ENCODE measurements at places on chromosomes 1 and 21.

- DNase-seq, result no peak
Measured at GRCh38 chr1:163922743-163923201, 601.0 kb downstream of the NUF2 start.

GRCh38 chr1:3852711-3853485 is 4.1 kb downstream of the CEP104 start:
- no peak for DNase-seq

- DNase-seq, result no peak
Measured at GRCh38 chr1:246200225-246200624, 306.9 kb downstream of the SMYD3 start.

- no peak for DNase-seq
Measured at GRCh38 chr1:180837020-180837419, 75.7 kb upstream of the KIAA1614 start.

- DNase-seq, result no peak
Measured at GRCh38 chr21:41403331-41403730, 22.7 kb upstream of the MX1 start.

DNA sequence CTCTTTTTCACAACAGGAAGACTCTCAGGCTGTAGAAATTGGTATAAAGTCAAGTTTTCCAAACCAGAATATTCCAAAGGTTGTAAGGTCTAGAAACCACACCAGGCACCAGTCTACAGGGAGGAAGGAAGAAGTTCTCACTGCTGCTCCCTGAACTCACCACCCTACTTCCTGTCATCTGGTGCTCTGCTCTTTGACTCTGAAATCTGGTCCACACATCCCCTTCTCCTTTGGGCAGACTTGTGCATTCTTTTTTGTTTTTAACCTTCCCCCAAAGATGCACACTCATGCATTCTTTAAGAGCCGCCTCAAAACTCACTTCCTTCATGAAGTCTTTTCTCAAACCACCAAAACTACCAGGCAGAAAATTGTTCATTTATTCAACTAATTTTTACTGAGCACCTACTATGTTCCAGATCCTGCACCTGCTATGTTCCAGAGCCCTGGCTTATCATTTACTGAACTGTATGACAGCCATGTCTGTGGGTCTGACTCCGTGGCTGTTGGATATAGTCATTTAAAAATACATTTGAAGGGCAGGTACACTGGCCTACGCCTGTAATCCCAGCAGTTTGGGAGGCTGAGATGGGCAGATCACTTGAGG is 30.1 kb upstream of the EPS15 start:
- peak; percentile 18 for DNase-seq

GRCh38 chr1:215835951-215836350 is 268.8 kb downstream of the KCTD3 start:
- DNase-seq, result no peak

GRCh38 chr1:119617751-119618691 is 30.0 kb downstream of the ZNF697 start:
- no peak for DNase-seq

- no peak for DNase-seq
Measured at GRCh38 chr1:53931523-53931922, 14.0 kb downstream of the IFT25 start.

DNA sequence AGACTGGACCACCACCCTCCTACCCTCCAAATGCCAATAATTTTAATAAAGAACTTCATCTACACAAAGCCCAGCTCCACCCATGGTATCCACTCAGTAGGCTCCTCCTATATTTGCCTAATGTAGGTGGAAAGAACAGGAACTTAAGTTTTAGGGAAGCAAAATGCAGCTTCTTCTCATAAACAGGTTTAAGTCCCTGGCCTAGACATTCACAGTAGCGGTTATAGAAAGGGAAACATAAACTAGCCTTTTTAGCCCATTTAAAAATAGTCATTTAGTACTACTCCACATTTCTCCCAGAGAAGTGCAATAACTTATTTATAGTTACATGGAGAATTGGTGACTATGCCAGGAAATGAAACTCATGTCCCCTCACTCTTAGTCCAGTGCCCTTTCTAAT is 56.6 kb upstream of the CPLANE2 start:
- no peak for DNase-seq

Data from NAMALWA (cell line).